Activated naive CD8-positive, alpha-beta T cell treated with anti-CD3 and anti-CD28 coated beads, Interleukin-2, amount 10 ng/mL, durations not matched to agents 7 days and 5 days (primary cell): ENCODE measurements at places on chromosomes 7 and 10. TPM values are rescaled to one million over a fixed set of nuclear protein-coding genes. Genes with fewer than 3 reads are reported as not detected.

- H3K4me1 ChIP-seq, result no peaks in the 10 kb centered on the region
- H3K27ac ChIP-seq, result no peak overlapping the region
- H3K27me3 ChIP-seq, result peaks cover 8% of the 10 kb centered on the region
- no peak for DNase-seq
- H3K4me3 ChIP-seq, result no peak overlapping the region
- no peaks in the 10 kb centered on the region for H3K36me3 ChIP-seq
Observed at GRCh38 chr10:123519861-123520260, 146.3 kb upstream of the GPR26 start.

SPDYE18 gene
- total RNA-seq, result 1.1 TPM

- H3K27me3 ChIP-seq, result no peaks in the 10 kb centered on the region
- no peak overlapping the region for H3K27ac ChIP-seq
- H3K36me3 ChIP-seq, result peaks cover 2% of the 10 kb centered on the region
- H3K4me3 ChIP-seq, result peak overlapping the region; percentile 98
Observed at GRCh38 chr7:131326576-131326975, 1.1 kb upstream of the MKLN1 start.

- H3K4me3 ChIP-seq, result no peak overlapping the region
- DNase-seq, result no peak
- H3K4me1 ChIP-seq, result peaks cover 8% of the 10 kb centered on the region
- H3K27me3 ChIP-seq, result peaks cover 21% of the 10 kb centered on the region
Observed at GRCh38 chr10:5089865-5090264, 4.3 kb upstream of the AKR1C3 start.

DNA sequence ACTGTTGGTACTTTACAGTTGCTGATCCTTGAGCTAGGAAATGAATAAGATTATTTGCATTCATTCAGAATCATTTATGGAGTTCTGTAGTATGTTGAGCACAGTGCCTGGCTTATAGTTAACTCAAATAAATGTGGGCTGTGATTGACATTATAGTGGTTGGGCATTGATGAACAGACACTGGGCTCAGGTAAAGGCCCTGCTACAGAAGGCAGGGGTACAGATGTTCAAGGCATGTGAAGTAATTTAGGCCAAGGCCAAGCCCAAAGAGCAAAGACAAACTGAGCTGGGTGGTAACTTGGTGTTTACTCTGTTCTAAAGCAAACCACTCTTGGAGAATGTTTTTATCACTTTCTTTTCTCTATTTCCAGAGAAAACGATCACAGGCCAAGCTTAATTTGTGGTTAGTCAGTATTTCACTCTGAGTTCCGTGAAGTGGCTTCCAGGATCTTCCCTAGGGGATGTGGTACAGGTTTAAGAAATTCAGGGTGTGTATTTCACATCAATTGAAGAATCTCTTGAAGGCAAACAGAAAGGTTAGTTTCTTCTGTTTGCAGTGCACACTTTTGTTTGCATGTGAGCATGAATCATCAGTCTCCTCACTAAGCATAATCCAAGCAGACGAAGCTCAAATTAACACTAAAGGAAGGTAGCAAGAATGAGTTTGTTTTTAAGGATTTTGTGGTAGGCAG lies 113.9 kb upstream of the PRR15 start:
- H3K36me3 ChIP-seq, result no peaks in the 10 kb centered on the region
- no peaks in the 10 kb centered on the region for H3K27me3 ChIP-seq
- no peak overlapping the region for H3K4me3 ChIP-seq
- H3K27ac ChIP-seq, result no peak overlapping the region
- no peak for DNase-seq
